Dermis lymphatic vessel endothelial cell (primary cell): ENCODE measurements at places on chromosomes 7 and 10. TPM values are rescaled to one million over a fixed set of nuclear protein-coding genes. Genes with fewer than 3 reads are reported as not detected.

The PRF1 gene
- total RNA-seq = not detected in 2 replicates

The PTPRE gene
- total RNA-seq = 154 and 203 TPM in 2 replicates

The PTEN gene
- 92.7 and 111 TPM in 2 replicates for total RNA-seq

The CALY gene
- total RNA-seq = not detected in 2 replicates

The CYP26C1 gene
- total RNA-seq = 1.4 TPM in 2 replicates

The CPA4 gene
- total RNA-seq = 0.54 TPM in 1 of 2 replicates, not detected in the other

The CC2D2B gene
- 0.17 and 0.33 TPM in 2 replicates for total RNA-seq

The MYH16 gene
- not detected in 2 replicates for total RNA-seq

The LBX1 gene
- not detected in 2 replicates for total RNA-seq

The GPER1 gene
- 0.86 and 0.87 TPM in 2 replicates for total RNA-seq

The PAX4 gene
- total RNA-seq = not detected in 2 replicates

The UBE2D1 gene
- 5.6 and 8.4 TPM in 2 replicates for total RNA-seq

The ADD3 gene
- total RNA-seq = 693 and 824 TPM in 2 replicates

The KAZALD1 gene
- 0.26 and 0.54 TPM in 2 replicates for total RNA-seq

The GPR15LG gene
- total RNA-seq = not detected in 2 replicates

The CYREN gene
- total RNA-seq = 12.2 and 21.0 TPM in 2 replicates

The TMEM178B gene
- total RNA-seq = under 0.01 and 0.11 TPM in 2 replicates

The CDHR3 gene
- 0.98 and 1.5 TPM in 2 replicates for total RNA-seq

The DEPP1 gene
- 104 and 241 TPM in 2 replicates for total RNA-seq

The INMT gene
- total RNA-seq = not detected in 2 replicates

The FZD8 gene
- total RNA-seq = 17.9 and 32.9 TPM in 2 replicates

The HKDC1 gene
- total RNA-seq = under 0.01 and 0.11 TPM in 2 replicates

The NXPH1 gene
- not detected in 2 replicates for total RNA-seq

The SLC18A3 gene
- total RNA-seq = not detected in 2 replicates

The KCNIP2 gene
- 0.09 and 0.11 TPM in 2 replicates for total RNA-seq

The PNPLA8 gene
- total RNA-seq = 31.2 and 35.7 TPM in 2 replicates

The PLOD3 gene
- 24.2 and 24.5 TPM in 2 replicates for total RNA-seq

The CAV2 gene
- 88.0 and 196 TPM in 2 replicates for total RNA-seq

The MUC12 gene
- not detected in 2 replicates for total RNA-seq

The STEAP4 gene
- total RNA-seq = not detected in 2 replicates

The TCAF2 gene
- total RNA-seq = 2.9 and 3.8 TPM in 2 replicates

The HSPA12A gene
- total RNA-seq = 0.52 and 1.3 TPM in 2 replicates

The MYO3A gene
- under 0.01 TPM in 1 of 2 replicates, not detected in the other for total RNA-seq

The ASB15 gene
- total RNA-seq = under 0.01 TPM in 1 of 2 replicates, not detected in the other

The SPDYE18 gene
- 0.26 and 0.43 TPM in 2 replicates for total RNA-seq

The WNT8B gene
- not detected in 2 replicates for total RNA-seq

The VGF gene
- not detected in 2 replicates for total RNA-seq

The HUS1 gene
- total RNA-seq = 10.1 and 11.4 TPM in 2 replicates
